ENCODE measurements at places on chromosomes 2 and 18.

- no peak for DNase-seq
These were observed 347.5 kb downstream of the METTL4 start for GRCh38 chr18:2223849-2224248.

- DNase-seq = no peak
These were observed 69.1 kb upstream of the AMMECR1L start for GRCh38 chr2:127954857-127955256.

- DNase-seq = no peak
These were observed 152.2 kb downstream of the PHLPP1 start for GRCh38 chr18:62867534-62867933.

DNA sequence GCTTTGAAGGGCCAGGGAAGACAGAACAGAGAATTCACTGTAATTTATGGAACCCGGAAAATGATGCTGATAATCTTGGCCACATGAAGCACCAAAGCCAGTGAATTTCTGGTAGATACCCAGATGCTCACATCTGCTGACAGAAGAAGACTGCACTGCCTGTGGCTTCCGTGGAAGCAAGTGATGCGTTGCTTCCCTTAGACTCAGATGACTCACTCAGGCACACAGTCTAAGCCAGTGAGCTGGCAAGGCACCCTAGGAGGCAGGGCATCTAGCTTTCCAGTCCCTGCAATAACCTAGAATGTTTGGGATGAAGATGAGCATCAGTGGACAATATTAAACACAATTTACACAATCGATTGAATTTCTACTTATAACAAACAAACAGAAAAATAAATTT, 284.7 kb downstream of the CMPK2 start:
- no peak for DNase-seq

DNA sequence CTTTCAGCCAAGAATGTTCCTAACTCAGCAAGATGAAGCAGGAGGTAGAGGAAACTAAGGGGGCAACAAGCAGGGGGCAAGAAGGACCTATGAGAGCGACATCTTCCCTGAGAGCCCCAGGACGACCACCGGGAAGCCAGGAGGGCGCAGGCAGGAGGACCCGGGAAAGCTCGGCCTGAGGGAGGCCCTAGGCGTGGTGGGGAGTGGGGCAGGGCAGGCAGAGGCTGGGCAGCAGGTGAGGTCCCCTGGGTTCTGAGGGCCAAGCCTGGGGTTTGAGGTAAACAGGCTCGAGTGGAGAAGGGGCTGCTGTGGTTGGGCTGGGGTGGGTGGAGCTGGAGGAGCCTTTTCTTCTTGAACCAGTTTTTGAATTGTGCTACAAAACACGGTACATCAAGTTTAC, 1.3 kb upstream of the ALPI start:
- DNase-seq = no peak

GRCh38 chr2:49643149-49643548, 488.8 kb upstream of the FSHR start:
- no peak for DNase-seq

DNA sequence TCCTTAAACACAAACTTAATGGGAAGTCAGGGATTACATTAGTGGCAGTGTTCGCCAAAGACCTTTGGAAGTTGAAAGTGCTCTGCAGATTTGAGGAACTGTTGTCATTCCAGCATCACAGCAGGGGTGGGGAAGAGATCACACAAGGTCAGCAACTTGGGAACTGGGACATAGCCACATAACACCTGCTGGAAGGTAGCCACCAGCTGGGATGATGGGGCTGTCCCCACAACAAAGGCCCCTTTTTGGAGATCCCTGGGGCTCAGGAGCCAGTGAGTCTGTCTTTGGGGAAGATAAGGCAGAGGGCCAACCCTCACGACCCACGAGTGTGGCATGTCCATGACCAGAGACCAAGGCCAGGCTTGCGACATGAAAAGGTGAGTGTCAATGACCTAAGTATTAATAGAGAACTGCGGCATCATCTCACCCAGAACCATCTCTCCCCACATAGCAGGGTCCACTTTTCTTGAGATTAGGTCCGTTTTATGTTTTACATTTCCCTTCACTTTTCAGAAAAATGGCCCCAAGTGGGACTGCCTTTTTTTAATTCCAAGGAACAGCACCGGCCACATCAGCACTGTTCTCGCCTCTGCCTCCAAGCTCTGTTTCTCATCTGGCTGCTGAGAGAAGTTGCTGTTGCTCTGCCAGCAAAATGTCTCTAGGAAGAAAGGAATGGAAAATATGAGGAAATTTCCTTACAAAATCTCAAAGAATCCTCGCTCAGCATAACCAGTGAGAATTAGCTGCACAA, 106.9 kb downstream of the GFPT1 start:
- DNase-seq = no peak

DNA sequence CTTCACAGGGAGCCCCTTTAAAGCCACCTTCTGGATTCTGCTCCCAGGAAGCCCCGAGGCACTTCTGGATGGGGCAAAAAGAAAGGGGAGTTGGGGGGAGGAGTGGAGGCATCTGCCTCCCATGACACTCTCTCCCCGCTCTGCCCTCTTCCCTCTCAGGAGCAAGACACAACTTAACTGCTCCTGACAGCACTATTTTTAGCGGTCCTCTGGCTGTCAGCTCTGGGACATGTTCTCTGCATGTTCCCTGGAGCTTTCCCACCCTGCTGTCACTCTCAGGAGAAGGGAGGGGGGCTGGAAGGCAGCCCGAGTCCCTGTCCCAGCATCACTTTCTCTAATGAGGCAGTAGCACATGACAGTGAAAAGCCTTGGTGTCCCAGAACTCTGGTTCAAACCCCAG, 32.3 kb downstream of the PLB1 start:
- no peak for DNase-seq

DNA sequence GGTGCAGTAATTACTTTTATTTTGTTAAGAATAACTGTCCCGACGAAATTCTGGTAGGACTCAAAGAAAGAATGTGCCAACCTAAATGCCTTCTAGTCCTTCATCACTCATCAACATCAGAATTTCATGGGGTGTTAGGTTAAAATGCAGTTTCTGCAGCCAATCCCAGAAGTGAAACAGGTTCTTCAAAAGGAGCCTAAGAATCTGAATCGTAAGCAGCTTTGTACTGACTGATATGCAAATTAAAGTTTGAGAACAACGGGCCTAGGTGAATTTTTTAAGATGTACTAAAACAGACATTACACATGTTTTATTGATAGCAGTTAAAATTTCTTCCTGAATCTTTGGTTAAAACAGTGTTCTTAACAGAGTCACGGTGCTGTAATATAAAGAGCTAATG, 140.3 kb upstream of the ZC3H15 start:
- DNase-seq = no peak

DNA sequence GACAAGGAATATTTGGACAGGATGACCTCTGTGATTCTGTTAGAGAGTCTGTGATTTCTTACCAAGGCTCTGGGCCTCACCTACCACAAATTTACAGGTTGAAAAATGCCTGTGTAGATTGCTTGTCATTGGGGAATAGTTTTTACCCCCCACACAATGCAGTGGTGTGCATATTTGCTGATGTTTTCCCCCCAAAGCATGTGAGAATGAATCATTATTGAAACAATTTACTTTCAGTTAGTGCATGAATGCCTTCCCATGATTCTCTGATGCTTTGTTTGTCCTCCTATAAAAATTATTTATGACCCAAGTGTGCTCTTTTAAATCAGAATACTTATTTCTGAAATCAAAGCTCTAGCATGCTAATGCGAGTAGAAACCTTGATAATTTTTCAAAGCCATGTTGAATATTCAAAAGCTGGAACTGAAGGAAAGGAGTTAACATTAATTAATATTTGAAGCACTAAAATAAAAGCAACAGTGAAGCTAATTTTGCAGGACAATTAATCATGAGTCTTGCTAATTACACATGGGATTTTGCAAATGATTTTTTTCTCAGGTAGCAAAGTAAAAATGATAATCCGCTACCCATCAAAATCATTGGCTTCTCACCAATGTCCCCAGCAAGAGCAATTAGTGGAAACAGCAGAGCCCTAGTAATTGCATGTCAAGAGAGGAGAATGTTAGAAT, 361.2 kb upstream of the HNRNPA3 start:
- DNase-seq = no peak

GRCh38 chr2:53786352-53786704, 425 bp downstream of the ASB3 start:
- no peak for DNase-seq

DNA sequence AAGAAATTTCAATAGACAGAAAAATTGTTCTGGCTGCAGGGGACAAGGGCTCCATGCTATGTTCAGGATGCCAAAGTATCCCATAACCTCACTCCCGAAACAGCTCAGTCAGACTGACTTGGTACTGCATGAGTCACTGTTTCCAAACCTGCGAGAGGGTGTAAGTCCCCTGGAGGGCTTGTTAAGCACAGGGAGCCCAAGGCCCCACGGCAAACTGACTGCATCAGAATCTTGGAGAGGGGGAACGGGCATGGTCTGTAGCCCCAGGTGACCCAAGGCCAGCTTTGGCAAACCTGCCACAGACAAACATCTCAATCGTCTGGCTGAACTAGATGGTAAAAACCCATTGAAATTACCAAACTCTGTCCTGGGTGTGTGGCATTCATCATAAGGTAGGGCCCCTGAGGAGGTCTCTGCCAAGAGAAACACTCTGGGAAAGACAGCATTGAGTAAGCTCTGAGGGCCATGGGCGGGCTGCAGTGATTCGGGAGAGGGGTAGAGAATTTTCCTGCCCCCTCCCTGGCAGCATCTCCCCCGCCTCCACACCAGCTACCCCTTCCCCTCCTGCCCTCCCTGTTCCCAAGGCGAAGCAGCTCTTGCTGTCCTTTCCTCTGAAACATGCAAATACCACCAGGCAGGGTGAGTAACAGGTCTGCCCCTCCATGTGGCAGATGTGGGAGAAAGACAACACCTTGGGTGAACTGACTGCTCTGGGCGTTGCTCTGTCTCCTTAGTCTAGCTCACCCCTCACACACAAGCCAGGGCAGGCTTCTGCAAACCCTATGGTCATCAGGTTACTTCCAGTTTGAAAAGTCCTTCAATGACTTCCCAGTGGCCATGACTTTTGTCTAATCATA, 274.7 kb upstream of the SIX2 start:
- no peak for DNase-seq

DNA sequence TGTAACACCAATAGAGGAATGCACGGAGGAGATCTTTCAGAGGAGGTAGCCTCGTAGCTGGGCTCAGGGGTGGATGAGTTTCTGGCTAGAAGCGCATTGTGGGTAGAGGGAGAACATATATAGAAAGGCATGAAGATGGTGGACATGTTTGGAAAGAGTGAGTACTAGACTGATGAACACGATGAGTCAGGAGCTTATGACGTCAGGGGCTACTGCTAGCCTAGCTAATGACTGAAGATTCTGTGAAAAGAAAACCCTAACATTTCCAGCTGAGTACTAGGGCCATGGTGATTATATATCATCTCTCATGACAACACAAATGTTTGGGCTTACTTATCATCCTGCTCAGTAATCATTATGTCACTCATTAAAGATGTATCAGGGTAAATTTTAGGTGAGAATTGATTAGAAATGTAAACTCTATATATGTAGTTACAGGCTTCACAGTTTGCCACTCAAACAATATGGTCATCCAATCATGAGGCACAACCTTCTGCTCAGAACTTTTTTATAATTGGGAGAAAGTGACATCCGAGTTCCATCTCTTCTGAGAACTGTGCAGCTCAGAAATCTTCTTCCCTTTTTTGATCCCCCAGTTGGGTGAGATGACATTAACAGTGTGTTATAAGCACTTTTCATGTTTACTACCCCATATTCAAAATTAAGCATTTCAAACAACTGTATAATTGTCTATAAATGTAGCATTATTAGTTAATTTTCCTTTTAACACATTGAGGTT, 22.2 kb upstream of the IL1RN start:
- no peak for DNase-seq

DNA sequence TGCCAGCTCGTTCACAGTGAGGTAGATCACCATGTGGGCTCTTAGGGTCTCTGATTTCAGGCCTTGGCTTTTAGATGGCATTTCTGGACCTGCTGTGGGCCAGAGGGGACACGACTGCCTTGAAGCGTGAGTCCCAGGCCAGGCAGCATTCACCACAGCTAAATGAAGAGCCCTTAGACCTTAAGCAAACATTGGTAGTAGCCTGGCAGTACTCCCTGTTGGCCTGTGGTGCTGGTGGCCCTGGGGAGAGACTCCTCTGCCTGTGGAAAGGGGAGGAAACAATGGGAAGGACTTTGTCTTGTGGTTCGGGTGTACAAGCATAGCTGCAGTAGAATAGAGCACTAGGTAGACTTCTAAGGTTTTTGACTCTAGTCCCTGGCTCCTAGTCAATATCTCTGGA, 456.0 kb upstream of the DCC start:
- DNase-seq = no peak

DNA sequence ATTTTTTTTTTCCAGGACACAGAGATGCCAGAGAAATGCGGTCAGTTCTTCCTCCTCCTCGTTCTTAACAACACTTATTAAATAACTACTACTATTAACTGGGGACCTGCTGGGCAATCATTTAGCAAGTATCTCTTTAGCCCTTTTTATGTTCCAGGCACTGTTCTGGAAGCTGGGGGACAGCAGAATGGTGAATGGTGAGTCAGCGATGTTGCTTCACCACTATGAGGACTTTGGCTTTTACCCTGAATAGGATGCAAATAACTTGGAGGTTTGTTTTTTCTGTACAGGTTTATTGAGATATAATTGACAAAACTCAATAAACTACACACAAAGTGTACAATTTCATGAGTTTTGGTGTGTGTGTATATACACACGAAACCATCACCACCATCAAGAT, 179.9 kb upstream of the MSH6 start:
- no peak for DNase-seq

- DNase-seq = no peak
These were observed 40.8 kb upstream of the CFAP36 start for GRCh38 chr2:55478610-55479304.

DNA sequence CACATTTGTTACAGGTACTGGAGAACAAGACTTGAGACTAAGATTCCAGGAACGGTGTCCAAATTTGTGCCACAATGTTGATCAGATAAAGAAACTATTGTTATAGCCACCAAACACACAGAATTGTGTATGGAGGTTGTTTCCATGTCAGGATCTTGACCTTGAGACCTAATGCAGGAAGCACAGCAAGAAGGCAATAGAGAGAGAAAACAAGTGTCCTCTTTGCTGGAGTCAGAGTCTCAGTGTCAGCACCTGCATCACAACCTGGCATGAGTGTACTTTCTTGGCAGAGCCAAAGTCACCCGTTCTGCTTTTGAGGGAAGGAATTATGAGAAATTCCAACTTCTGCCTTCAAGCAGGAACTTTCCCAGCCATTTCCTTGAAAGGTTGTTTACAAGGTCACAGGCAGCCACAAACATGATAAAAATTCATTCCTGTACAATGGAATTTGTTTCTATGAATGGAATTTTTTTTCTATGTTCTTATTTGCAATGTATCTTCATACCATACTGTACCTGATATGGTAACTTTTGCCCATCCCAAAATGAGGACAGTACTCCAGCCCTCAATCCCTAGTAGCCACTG, 118.4 kb downstream of the PKP4 start:
- DNase-seq = no peak
